Panc1 (cell line): ENCODE measurements at places on chromosomes 5 and 9.

DNA sequence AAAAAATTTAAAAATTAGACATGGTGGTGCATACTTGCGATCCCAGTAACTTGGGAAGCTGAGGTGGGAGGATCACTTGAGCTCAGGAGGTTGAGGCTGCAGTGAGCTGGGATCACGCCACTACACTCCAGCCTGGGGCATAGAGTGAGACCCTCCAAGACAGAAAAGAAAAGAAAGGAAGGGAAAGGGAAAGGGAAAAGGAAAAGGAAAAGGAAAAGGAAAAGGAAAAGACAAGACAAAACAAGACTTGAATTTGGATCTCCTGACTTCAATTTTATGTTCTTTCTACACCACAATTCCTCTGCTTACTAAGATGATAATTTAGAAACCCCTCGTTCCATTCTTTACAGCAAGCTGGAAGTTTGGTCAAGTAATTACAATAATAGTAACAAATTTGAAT is 88.1 kb downstream of the NR6A1 start:
- DNase-seq, result no peak

GRCh38 chr9:126419475-126419874 is 92.8 kb downstream of the MVB12B start:
- DNase-seq, result no peak

- no peak for DNase-seq
Measured at GRCh38 chr5:52690236-52690768, 97.4 kb upstream of the ITGA1 start.

GRCh38 chr9:78622126-78622525 is 325.2 kb downstream of the PSAT1 start:
- no peak for DNase-seq

DNA sequence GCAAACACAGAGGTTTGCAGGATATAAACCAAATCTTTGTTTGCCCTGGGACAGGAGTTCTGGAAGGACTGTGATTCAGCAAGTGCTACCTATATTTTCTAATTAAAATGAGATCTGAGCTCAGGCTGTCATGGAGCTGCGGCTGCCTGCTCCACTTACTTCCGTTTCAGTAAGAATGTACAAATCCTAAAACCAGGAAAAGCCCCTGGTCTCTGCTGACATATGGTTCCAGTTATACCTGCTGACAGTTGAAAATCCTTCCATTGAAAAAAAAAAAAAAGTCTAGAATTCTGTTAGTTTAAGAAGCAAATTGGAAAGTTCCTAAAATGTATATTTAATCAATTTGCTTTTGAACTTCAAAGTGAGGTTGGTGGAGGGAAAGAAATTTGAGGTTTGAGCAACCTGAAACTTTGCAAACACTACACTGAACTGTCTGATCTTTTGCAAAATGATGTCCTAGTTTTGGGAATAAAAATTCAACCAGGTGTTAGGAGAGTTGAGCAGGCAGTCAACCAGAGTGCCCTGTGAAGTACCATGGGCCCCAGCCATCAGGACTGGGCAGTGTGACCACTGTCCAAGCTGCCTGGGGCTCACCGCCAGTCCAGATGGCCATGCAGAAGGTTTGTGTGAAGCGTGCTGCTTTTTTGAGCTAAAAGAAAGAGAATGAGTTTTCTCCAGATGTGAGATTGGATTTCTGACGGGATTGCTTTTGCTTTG is 50.6 kb downstream of the SHB start:
- DNase-seq, result no peak

GRCh38 chr9:114410910-114411309 is 23.1 kb upstream of the AKNA start:
- no peak for DNase-seq

GRCh38 chr5:95804736-95805539 is 17.6 kb downstream of the GLRX start:
- DNase-seq, result no peak

DNA sequence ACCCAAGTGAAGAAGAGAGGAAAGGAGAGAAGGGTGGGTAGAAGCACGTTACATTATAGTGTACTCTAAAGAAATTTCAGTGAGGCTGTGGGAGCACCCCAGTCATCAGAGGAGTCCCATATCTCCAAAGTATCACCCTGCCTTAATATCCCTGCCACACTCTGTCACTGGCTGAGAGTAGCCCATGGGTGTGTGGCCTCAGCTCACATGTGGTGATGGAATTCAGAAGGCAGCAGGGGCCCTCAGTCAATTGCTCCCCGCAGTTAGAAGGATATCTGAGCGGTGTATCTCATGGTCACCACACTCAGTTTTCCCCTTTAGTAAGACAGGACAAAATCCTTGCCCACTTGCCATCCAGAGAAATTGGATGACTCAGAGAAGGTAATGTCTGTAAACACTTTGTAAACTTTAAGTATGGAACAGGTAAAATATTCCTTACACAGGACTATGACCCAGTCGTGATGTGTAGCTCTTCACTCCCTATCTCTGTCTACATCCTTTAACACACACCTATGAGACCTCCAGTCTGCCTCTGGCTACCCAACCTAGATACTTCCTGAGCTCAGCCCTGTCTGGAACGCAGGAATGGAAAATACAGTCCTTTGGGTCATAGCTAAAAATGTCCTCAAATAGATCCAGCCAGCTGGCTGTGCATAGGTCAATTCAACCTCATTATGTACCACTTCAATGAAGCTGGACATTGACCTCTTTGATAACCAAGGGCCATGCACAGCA is 24.3 kb upstream of the PLIN2 start:
- DNase-seq, result no peak

DNA sequence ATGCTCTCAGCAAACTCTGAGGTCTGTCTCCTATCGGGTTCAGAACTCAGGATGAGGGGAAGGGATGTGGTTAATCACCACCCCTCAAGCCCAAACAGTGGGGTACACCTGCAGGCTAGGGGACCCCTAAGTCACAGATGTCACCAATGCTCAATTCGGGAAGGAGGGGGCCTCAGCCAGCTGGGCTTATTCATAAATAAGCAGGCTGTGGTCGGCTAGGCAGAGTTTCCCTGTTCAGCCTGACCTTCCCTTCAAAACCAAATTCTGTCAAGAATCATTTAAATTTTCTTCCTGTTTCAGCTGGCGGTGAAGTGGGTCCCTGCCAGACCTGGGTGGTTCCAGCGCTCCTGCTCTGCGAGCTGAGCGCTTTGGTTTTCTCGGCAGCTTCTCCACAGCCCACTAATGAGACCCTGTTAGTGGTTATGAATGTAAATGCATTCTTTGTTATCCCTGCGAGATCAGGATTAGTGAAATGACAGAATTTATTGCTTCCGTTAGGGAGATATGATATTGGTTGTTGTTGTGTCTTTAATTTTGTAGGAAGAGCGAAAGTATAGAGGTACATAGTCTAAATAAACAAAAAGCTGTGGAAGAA is 68.3 kb downstream of the AK8 start:
- no peak for DNase-seq

DNA sequence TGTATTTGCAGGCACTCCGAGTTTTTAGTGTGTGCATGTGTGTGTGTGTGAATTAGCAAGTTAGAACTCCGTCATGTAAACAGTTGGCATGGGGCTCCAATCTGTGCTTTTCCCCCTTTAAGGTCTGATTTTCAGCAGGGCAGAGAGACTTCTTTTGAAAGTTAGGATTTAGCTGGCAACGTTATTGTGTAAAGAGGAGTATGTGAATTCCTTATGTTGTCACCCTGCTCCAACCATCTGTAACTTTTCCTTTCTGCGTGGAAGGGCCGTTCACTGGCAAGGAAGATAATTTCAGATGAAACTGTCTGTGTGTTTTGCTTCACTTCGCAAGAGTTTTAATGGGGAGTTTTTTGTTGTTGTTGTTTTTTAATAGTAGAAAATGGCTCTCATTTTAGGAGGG is 332 bp downstream of the SGCD start:
- DNase-seq, result no peak

- DNase-seq, result no peak
Measured at GRCh38 chr5:54908774-54909525, 76.4 kb downstream of the ESM1 start.

GRCh38 chr9:82539856-82540579 is 522.9 kb downstream of the RASEF start:
- DNase-seq, result no peak

GRCh38 chr9:70293214-70293613 is 34.4 kb downstream of the SMC5 start:
- DNase-seq, result no peak

GRCh38 chr9:1100945-1101344 is 50.8 kb downstream of the DMRT2 start:
- no peak for DNase-seq

DNA sequence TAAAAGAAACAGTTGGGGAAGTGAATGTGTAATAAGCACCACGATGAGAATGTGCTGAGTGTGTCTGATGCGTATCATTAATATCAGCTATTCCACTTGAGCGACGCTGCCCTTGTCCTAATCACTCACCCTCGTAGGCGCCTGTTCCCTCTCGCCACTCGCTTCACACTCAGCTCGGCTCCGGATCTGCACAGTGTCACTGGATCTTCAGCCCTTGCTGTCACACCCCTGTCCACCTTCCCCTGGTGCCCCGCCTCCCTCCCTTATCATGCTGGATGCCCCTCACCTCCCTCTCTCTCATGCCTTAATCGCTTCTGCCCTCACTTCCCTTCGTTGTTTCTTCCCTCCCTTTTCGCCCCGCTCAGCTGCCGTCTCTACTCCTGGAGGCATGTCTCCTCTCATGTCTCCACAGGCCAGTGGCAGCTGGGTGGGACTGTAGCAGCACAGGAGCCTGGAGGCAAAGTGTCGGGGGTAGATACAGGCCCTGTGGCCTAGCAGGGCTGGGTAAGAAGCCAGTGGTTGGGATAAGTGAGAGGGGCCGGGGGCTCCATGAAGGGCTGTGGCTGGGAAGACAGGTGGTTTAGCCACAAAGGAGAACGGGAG is 43.5 kb downstream of the ANKDD1B start:
- DNase-seq, result no peak

DNA sequence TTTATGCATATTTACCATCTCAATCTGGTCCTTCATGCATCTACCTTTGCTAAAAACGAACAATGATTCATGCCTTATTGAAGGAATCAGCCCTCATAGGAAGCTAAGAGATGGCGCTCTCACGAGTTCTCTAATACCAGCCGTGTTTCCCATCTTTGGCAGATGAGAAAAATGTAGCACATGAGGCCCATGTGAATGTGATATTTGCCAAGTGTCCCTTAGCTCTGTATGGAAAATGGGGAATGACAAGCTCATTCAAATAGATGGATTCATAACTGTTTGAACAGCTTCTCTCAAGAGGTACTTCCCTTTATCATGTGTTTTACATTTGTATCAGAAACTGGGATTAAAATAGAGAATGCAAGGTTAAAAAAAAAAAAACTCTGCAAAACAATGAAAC is 66.1 kb downstream of the TTC39B start:
- DNase-seq, result no peak

GRCh38 chr9:83484990-83485389 is 53.2 kb downstream of the FRMD3 start:
- no peak for DNase-seq

GRCh38 chr9:95127249-95128176 is 190.0 kb downstream of the FANCC start:
- no peak for DNase-seq

DNA sequence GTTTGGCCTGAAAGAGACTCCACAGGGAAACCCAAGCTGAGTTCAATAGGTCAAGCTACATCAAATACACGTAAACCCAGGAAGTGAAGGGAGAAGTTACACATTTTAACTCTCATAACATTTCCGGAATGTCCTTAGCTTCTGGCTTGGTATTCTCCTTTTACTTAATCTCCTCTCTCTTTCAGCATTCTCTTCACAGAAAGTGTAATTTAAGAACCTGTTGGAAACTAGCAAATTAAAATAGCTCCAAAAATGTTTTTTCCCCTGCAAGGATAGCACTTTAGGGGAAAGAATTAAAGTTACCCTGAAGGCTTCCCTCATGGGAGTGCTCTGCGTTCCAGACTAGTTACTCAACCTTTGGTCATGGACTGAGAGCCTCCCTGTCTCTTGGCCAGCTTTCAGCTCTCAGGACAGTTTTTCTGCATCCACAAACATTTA is 292.7 kb upstream of the TARS1 start:
- peak; percentile 77 for DNase-seq

- no peak for DNase-seq
Measured at GRCh38 chr5:38431242-38431853, 125.1 kb downstream of the LIFR start.

GRCh38 chr5:30498972-30499371 is 694.5 kb upstream of the CDH6 start:
- no peak for DNase-seq

- DNase-seq, result no peak
Measured at GRCh38 chr9:123419721-123420591, 64.0 kb downstream of the CRB2 start.

DNA sequence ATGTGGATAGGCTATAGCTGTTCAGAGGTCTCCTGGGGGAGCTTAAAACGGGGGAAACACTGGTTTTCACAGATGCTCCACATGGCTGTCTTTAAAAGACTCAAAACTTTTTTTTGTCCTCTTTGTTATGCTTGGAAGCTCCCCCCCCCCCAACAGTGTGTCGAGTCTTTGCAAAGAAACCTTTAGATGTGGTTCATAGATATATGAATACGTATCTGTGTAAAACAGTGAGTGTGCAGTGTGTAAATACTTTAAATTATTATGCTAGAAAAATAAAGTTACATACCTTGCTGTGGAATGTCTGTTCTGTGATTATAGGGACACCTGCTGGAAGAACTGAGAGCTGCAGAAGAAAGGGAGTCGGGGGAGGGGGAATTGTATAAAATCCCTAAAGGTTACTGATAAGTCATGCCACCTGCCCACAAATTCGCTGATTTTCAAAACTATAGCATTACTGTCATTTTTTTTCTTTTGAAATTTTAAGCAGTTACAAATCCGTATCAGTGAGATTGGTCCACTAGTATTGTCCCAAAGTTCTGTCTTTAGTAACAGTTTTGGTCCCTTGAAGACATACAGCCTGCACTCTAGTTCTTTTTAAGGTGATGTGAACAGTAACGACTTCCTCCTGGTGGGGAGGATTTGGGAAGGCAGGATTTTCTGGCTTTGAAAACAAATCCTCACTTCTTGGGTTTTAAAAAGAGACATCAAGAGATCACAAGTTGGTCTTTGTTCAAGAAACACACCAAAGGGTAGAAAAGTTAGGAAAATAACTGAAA is 22.9 kb downstream of the RGMB start:
- peak; percentile 54 for DNase-seq

DNA sequence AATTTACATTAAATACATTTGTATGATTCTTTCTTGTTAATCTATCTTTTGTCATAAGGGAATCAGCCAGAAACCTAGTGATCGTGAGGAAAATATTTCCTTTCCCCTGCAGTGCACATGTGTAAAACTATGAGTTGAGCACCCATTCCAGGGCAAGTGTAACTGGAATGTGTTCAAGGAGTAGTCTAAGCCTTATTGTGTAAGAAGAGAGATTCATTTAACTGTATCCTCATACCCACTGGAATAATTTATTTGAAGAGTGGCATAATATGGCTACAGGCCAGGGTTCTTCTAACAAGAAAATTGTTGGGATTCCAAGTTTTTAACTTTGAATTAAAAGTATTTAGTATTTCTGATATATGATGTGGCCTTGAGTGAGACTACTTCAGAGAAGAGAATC is 1692.7 kb downstream of the EFNA5 start:
- no peak for DNase-seq

GRCh38 chr9:127537014-127537413 is 75.1 kb upstream of the STXBP1 start:
- DNase-seq, result no peak

DNA sequence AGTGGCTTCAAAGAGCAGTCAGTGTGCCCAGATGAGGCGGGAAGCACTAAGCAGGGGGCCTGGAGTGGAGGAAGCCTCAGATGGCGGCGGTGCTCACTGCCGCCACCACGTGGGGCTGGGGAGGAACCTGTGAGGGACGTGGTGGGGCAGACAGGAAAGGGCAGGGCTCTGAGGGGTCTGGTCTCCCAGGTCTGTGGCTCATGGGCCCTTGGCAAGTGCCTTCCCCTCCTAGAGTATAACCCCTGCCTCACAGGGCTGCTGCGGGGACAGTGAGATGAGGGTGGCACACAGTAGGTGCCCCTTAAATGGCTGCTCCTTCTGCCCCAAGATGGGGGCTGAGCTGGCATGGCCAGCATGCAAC is 26.6 kb downstream of the NR5A1 start:
- no peak for DNase-seq
